ENCODE measurements at places on chromosomes 7 and 10.

DNA sequence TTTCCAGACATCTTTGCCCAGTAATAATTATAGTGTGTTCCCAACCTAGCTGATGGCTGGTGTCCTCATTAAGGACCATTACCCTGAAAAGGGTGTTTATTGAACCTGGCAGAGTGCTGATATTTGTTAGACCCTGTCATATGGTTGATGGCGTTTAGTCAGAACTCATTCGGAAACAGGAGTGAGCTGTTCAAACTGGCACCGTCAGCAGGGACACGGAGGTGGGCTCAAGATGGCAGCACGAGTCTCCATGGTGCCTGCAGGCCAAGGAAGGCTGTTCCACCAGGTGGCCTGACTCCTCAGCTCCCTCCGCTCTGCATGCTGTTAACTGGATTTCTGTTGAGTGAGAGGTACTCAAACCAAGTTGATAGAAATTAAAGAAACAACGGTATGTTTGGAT is 589.1 kb upstream of the MGMT start:
- DNase-seq, result no peak

GRCh38 chr7:36840904-36841303 is 116.6 kb upstream of the AOAH start:
- no peak for DNase-seq

GRCh38 chr10:124596962-124597845 is 135.6 kb downstream of the LHPP start:
- DNase-seq, result no peak

DNA sequence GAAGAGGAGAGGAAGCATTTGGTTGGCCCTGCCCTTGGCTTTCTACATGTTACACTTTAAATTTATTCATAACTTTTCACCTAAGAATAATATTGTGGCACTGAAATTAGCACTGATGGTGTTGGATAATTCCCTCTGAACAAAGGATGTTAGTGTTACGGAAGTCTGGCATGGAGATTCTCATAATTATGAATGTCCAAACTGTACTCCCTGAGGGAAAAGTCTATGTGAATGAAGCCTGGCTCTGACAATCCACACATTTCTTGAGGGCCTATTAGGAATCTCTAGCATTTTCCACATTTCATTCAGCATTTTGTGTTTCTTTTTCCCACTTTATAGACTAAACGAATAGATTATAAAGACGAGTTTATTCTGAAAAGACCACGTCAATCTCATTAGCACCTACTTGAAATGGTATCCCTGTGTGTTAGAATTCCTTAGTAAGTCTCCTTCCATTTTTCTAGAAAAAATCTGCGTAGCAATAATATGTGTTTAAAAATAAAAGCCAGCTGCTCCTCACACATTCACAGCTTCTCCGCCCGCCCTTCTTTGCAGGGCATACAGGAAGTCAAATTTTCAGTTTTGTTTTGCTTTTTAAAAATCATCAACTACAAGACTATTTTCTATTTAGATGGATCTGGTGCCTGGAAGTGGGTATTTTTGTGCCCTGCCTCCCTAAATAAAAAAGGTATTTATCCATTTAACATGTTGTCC is 131.8 kb upstream of the PALS2 start:
- no peak for DNase-seq

- DNase-seq, result no peak
Observed at GRCh38 chr7:80879849-80880248, 39.0 kb downstream of the SEMA3C start.

- DNase-seq, result no peak
Observed at GRCh38 chr7:102434039-102434486, 688 bp downstream of the ORAI2 start.

DNA sequence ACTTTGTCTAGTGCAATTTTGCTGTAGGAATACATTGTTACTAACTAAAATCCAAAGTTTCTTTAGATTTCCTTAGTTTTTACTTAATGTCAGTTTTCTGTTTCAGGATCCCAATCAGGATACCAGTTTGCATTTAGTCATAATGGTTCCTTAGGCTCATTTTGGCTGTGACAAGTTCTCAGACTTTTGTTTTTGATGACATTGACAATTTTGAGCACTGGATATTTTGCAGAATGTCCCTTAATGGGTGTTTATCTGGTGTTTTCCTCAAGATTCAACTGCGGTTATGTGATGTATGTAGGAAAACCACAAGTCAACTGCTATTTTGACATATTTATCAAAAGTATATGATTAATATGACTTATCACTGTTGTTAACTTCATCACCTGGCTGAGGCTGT is 482.6 kb downstream of the PCDH15 start:
- DNase-seq, result no peak

- peak; percentile 84 for DNase-seq
Observed at GRCh38 chr7:50467817-50468610, 17.9 kb upstream of the FIGNL1 start.

- no peak for DNase-seq
Observed at GRCh38 chr7:138603549-138604318, 97.4 kb downstream of the SVOPL start.

GRCh38 chr10:87886635-87887034 is 23.2 kb downstream of the PTEN start:
- no peak for DNase-seq

DNA sequence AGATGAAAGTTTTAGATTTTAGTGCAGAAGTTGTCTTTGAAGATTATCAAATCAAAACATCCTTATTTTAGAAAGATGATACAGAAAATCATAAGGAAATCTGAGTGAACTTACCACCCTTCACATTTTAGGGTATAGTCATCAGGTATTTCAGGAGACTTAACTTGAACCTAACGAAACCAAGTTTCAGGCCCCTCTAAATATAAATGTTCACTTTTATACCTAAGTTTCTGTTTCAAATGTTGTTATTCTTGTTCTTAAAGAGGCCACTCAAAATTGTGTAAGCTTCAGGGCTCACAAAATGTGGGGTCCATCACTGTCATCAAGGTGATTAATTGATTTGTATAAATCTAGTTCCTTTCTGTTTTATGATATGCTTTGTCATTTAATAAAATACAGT is 216.2 kb downstream of the KIAA1217 start:
- no peak for DNase-seq

GRCh38 chr7:110623436-110623835 is 467.5 kb upstream of the LRRN3 start:
- DNase-seq, result no peak

- no peak for DNase-seq
Observed at GRCh38 chr10:61047081-61047480, 103.1 kb upstream of the RHOBTB1 start.

DNA sequence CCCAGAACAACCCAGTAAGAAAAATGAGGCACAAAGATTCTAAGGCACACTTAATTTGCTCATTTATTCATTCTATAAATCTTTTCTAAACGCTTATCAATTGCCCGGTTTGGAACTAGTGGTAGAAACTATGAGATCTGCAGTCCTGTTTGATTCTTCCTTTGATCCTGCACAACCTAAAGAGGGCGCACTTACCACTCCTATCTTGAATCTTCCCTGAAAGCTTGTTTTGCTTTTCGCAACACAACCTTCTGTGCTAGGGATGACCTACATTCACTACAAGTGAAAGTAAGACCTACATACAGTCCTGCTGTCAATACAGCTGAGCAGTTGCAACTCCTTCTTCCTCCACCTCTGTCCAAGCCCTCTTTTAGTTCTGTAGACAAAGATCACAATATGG is 12.6 kb upstream of the ARL4A start:
- DNase-seq, result peak; percentile 52

DNA sequence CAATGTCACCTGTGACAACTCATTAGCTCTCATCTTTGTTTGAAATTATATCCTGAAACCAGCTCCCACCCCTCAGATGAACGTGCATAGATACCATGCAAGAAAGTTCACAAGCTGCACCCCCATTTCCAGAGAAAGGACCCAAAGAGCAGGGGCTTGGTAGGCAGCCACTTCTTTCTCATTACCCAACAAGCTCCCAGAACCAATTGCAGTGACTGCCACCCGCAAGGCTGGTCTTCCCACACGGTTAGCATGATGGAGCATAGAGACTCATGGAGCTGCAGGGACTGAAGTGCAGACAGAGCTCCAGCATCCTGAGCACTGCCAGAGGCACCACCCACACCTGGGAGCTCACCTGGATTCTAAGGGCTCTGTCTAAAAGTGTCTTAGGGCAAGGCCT is 28.5 kb downstream of the FRMPD2 start:
- DNase-seq, result no peak

DNA sequence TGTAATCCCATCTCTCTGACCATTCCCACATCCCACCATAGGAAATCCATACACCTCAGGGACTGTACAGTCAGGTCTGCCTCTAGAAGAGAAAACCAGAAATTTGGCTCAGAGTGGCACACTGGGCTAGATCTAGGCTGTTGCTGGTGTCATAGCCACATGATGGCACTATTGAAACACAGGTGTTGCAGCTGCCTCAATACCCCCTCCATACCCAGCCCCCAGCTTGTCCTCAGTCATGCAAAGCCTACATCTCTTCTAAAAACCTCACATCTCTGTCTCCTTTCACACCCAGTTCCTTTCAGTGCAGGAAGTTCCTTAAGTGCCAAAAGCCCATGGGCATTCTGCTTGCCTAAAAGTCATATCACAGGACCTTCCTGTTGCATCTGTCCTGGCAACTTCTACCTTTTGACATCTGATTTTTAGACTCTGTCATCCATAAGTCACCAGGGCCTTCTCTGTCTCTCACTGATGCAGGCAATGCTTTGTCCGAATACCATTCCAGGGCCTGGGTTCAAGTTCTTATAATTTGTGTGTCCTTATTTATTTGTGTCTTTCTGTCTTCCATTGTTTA is 27.0 kb upstream of the HIBADH start:
- DNase-seq, result peak; percentile 57

- no peak for DNase-seq
Observed at GRCh38 chr10:52514481-52514880, 200.4 kb downstream of the DKK1 start.

- no peak for DNase-seq
Observed at GRCh38 chr10:101111547-101111946, 19.6 kb upstream of the TLX1 start.

DNA sequence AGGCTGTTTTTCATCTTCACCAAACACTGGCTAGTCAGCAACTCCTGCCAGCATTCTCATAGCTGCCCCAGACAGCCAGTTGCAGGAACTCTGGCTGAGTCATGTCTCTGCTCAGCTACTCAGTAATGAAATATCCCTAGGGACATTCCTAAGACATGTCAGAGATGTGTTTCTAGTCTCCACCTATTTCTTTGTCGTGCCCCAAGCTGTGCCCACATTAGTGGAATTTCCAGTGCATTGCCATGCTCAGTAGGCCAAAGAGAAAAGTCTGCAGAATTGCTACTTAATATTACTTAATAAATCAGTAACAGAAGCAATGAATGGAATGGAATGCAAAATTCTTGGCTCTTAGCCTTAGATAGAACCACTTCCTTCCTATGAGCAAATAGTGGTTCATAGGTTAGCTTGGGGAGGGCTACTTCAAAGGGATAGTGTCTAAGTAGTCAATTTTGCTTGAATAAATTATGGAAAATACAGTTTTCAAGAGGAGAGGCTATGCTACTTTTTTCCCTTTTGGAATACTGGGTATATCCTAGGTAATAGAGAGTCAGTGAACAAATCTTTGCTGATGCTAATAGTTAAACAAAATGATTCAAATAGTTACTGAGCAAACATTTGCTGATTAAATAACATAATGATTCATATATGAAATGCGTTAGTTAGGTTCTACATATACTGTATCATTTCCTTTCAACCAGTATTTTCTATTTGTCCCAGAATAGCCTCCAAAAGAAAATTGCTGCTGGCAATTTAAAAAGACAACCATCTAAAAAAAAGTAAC is 23.6 kb upstream of the SEMA3C start:
- DNase-seq, result no peak

- no peak for DNase-seq
Observed at GRCh38 chr10:43229208-43230061, 37.4 kb downstream of the RASGEF1A start.

DNA sequence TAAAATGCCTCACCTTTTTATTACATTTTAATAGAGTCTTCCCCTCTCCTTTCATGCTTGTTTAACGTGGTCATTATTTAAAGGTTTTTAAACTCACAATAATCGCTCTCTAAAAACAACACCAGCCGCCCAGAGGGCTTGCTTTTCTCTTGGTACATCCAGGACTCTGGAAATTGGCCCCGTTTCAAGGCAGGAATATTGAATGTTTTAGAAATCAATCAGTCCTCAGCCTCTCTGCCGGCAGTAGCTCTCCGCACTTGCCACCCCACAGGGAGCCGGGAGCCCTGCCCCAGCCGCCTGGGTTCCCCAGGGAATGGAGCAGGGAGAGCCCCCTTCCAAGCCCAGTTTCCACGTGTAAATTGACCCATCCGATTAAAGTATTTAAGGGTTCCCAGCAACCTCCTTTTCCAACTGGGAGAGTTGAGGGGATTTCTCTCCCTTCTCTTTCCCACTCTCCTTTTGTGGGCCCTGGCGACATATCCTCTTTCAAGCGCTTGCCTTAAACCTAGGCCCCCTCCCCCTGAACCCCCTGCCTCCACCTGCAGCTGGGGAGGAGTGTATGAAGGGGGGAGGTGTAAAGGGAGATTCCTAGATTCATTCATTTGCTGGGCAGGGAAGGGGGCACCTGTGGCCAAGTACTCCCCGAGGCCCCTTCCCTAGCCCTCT is 1.9 kb downstream of the FGF8 start:
- no peak for DNase-seq

DNA sequence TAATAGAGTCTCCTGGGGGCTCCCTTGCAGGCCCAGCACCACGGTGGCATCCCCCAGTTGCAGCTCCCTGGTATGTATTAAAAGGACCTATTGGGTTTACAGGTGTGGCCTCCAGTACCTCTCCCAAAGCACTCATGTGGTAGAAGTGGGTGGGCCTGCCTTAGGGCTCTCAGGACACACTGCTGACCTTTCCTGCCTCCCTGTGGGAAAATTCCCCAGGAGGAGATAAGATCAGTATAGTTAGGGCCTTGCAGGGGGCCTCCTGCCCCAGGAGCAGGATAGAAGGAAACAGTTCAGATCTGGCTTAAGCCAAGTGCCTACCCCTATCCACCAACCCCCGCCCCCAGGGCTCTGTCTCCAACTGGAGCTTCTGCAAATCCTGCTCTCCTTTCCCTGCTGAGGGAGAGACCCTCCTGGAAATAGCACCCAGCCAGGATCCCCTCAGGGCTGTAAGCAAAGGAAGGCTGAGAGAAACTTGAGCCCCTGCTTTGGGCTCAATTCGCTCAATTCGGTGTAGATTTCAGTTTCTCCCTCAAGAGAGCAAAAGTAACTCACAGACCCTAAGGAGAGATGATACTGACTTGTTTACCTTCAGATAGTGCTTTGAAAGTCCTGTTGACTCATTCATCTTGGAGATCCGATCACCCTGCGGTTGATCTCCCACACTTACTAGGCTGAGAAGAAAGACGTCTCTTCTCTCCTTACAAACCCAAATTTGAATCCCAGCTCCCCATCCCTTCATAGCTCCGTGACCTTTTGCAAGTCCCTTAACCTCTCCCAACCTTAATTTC is 130.6 kb downstream of the WDR11 start:
- DNase-seq, result peak; percentile 30

GRCh38 chr7:155860840-155861479 is 48.7 kb upstream of the SHH start:
- DNase-seq, result no peak

DNA sequence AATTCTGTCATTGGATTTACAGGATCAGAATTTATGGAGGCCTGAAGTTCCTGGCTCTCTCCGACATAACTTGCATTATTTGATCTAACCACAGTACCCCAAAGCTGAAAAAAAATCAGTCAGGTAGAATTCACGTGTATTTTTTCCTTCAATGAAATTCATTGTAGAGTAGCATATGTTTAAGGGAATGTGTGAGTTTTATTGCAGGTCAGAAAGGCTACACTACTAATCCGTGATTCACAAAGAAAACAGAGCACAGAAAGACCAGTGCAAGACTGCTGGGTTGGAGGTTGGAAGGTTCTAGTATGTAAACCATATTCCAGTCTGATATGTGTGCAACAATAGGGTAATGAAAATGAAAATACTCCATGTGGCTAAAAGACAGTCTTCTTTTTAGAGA is 247.0 kb upstream of the FERD3L start:
- DNase-seq, result no peak

GRCh38 chr7:5451391-5451790 is 27.8 kb upstream of the TNRC18 start:
- DNase-seq, result no peak
